Muscle of back (tissue), 13 donors: ENCODE measurements at places on chromosomes 6 and 20. TPM values are rescaled to one million over a fixed set of nuclear protein-coding genes. Genes with fewer than 3 reads are reported as not detected.

DLK2 gene
- polyA plus RNA-seq, result 1.9 TPM

TGM2 gene
- polyA plus RNA-seq, result 14.5 TPM

DEFB132 gene
- not detected for polyA plus RNA-seq

ZNF451 gene
- polyA plus RNA-seq, result 17.9 TPM

DCDC2 gene
- 0.11 TPM for polyA plus RNA-seq

APOBEC2 gene
- polyA plus RNA-seq, result 582 TPM

SPATS1 gene
- not detected for polyA plus RNA-seq

TBXT gene
- polyA plus RNA-seq, result not detected

KCNK5 gene
- 1.3 TPM for polyA plus RNA-seq

C2 gene
- polyA plus RNA-seq, result 7.7 TPM

WFDC5 gene
- not detected for polyA plus RNA-seq

KIFC1 gene
- polyA plus RNA-seq, result 25.6 TPM

OVOL2 gene
- not detected for polyA plus RNA-seq

MCCD1 gene
- not detected for polyA plus RNA-seq

RSPH4A gene
- polyA plus RNA-seq, result 0.91 TPM

PPP1R11 gene
- 36.6 TPM for polyA plus RNA-seq

PKIB gene
- polyA plus RNA-seq, result 0.97 TPM

PRSS35 gene
- polyA plus RNA-seq, result 81.3 TPM

ZBP1 gene
- polyA plus RNA-seq, result not detected

SNPH gene
- 5.6 TPM for polyA plus RNA-seq

FAM209A gene
- 0.32 TPM for polyA plus RNA-seq

TRIM15 gene
- polyA plus RNA-seq, result not detected

NRSN1 gene
- not detected for polyA plus RNA-seq

SSTR4 gene
- polyA plus RNA-seq, result not detected

GGTLC1 gene
- polyA plus RNA-seq, result not detected

PLN gene
- polyA plus RNA-seq, result 3.7 TPM

HEY2 gene
- 15.4 TPM for polyA plus RNA-seq

CCN2 gene
- polyA plus RNA-seq, result 27.2 TPM

TEAD3 gene
- polyA plus RNA-seq, result 55.2 TPM

GABRR1 gene
- 0.99 TPM for polyA plus RNA-seq

TSPO2 gene
- 1.1 TPM for polyA plus RNA-seq

MYLK2 gene
- 26.6 TPM for polyA plus RNA-seq

PDE7B gene
- polyA plus RNA-seq, result 8.5 TPM

ITPA gene
- 31.9 TPM for polyA plus RNA-seq

DPPA5 gene
- not detected for polyA plus RNA-seq

RAET1G gene
- polyA plus RNA-seq, result not detected

ZNF311 gene
- 2.2 TPM for polyA plus RNA-seq

NDUFAF5 gene
- polyA plus RNA-seq, result 18.0 TPM

PTCRA gene
- polyA plus RNA-seq, result not detected

GPX5 gene
- not detected for polyA plus RNA-seq

PNLDC1 gene
- polyA plus RNA-seq, result 0.43 TPM

TFAP2D gene
- not detected for polyA plus RNA-seq

RSPO3 gene
- polyA plus RNA-seq, result 14.2 TPM

CPNE5 gene
- 10.7 TPM for polyA plus RNA-seq

CGAS gene
- 5.8 TPM for polyA plus RNA-seq

NEURL2 gene
- polyA plus RNA-seq, result 12.1 TPM

SCGN gene
- polyA plus RNA-seq, result not detected

PPT2 gene
- polyA plus RNA-seq, result 22.3 TPM

LGSN gene
- polyA plus RNA-seq, result not detected

BPIFB1 gene
- polyA plus RNA-seq, result not detected

ERVFRD-1 gene
- 0.17 TPM for polyA plus RNA-seq

SMLR1 gene
- polyA plus RNA-seq, result 0.17 TPM

PYGB gene
- polyA plus RNA-seq, result 27.4 TPM

CTCFL gene
- polyA plus RNA-seq, result 0.18 TPM

PRL gene
- polyA plus RNA-seq, result 2.4 TPM
